ENCODE measurements at places on chromosomes 7 and 10.

- DNase-seq, result peak; percentile 93
Observed at GRCh38 chr10:58641095-58641531, 128.4 kb downstream of the BICC1 start.

DNA sequence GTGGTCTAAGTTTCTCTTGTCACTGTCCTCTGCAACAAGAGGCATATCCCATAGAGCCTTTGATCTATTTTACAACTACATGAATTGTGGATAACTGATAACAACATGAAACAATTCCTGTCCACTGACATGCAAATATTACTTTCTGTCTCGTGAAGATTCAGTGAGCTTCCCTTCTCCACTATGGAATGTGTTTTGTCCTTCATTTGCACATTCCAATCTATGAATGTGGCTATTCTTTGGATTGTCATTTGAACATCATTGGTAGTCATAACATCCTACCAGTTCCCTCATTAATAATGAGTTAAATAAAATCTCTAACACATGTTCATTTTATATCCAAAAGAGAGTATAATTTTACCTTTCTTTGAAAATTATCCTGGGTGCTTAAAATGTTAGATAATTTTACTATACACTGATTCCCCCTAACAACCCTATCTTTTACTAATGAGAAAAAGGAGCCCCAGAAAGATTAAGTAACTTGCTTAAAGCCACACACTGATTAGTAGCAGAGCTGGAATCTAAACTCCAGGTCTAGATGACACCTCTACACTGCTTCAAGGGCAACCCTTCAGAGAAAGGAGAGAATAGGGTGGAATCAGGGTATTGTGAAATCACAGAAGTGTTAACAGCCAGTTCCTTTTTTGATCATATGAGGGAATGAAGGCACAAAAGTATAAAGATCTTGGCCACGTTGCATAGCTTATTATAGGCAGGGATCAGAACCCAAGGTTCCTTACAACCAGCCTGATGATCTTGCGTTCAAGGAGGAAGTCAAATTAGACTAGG lies 39.1 kb downstream of the PDE1C start:
- peak; percentile 52 for DNase-seq

GRCh38 chr7:155298834-155299534 lies 1.3 kb downstream of the INSIG1 start:
- DNase-seq, result peak; percentile 94

DNA sequence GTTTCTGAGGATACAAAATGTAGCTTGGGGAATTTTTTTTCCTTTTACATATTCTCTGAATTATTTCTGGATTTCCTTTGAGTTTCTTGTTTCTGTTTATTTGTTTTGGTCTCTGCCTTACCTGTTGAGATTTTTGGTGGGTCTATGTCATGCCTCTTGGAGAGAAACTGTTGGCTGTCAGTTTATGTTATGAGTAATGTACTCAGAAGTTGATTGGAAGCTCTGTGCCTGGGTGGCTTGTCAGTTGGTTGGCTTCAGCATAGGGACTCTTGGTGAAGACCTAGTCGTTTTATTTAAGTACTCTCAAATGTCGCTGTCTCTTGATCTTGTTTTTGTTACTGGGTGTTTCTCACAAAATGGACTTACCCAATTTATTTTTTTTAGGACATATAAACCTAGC lies 132.4 kb downstream of the CDK14 start:
- DNase-seq, result no peak

DNA sequence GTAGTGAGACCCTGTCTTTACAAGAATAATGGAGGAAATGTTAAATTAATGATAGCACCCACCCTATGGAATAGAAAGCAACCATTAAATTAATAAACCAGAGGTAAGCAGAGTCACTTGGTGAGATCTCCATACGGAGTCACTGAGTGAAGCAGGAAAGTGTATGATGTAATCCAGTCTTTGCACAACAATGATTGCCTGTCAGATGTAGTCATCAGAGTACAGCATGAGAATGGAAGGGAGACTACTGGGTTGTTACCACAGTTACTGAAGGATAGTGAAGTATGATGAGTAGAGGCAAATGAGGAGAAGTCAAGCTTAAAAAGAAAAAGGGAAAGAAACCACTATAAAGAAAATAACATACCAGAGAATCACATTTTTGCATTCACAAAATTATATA lies 371.9 kb upstream of the SHH start:
- no peak for DNase-seq
